Stimulated activated CD4-positive, alpha-beta T cell treated with anti-CD3 and anti-CD28 coated beads, TNF-alpha, amount 100 ng/mL, for 1 hour (primary cell): ENCODE measurements at places on chromosomes 4 and X.

GRCh38 chrX:119756926-119757635 lies 1.3 kb upstream of the SOWAHD start:
- DNase-seq: no peak

GRCh38 chrX:85244450-85245211 lies 840 bp downstream of the ZNF711 start:
- no peak for DNase-seq

DNA sequence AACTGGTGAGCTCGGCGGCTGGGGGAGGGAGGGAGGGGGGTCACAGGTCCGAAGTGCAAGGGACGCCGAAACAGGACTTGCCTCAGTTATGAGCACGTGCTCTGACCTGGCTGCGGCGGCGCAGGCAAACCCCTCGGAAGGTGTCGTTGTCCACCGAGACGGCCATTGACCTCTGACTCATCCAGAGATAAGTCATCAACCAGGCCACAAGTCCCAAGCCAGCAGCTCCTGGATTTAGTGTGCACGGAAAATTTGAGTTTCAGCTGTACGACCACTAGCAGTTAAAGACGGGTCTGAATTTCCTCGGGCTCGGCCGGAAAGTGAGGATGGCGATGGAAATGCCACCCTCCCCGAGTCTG lies 674 bp downstream of the SH3D19 start:
- DNase-seq: no peak

DNA sequence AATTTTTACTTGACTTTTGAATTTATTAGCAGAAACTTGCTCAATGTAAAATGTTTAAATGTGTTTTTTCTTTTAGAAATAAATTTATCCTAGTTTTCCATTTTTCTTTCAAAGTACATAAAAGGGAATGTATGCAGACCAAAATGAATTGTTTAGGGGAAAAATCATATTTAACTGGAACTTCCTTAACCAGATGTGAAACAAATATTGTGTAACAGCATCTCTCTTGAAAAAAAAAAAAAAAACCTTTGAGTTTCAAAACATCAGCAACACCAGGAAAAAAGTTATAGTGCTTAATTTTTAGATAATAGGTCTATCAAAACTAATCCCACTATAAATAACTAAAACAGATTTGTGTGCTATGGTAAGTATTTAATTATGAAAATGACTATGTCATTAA lies 14.5 kb upstream of the CCNA2 start:
- DNase-seq: no peak

DNA sequence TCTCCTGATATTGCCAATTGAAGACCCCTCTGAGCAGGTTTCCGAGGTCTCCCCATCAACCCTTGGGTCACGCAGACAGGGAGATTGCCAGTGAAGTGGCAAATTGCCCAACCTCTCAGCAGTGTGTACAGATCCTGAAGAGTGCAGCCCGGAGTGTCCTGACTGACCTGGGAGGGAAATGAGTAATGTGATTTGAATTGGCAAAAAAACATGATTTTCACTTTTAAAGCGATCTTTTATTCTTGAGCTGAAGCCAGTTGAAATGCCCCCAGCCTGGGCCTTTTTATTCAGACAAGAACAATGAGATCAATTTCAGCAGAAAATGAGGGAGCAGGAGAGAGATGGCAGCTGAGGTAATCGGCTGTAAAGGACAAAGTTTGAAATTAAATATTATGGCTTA lies 401.8 kb downstream of the RAPGEF2 start:
- no peak for DNase-seq

GRCh38 chr4:87054900-87055299 lies 120.1 kb downstream of the AFF1 start:
- no peak for DNase-seq

DNA sequence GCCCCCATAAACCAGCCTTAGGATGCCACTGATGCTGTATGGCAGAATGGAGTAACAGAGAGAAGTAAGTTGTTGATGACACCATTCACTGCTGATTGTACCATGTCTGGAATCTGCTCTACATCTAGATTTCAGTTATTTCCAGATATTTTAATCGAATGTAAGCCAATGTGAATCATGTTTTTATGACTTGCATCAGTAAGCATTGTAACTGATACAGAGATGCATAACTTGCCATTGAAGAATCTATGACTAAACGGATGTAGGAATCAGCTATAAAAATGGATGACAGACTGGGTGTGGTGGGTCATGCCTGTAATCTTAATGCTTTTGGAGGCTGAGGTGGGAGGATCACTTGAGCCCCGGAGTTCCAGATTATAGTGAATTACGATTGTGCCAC lies 161.0 kb upstream of the GATB start:
- no peak for DNase-seq

- no peak for DNase-seq
Measured at GRCh38 chr4:150127757-150128156, 49.5 kb downstream of the DCLK2 start.

DNA sequence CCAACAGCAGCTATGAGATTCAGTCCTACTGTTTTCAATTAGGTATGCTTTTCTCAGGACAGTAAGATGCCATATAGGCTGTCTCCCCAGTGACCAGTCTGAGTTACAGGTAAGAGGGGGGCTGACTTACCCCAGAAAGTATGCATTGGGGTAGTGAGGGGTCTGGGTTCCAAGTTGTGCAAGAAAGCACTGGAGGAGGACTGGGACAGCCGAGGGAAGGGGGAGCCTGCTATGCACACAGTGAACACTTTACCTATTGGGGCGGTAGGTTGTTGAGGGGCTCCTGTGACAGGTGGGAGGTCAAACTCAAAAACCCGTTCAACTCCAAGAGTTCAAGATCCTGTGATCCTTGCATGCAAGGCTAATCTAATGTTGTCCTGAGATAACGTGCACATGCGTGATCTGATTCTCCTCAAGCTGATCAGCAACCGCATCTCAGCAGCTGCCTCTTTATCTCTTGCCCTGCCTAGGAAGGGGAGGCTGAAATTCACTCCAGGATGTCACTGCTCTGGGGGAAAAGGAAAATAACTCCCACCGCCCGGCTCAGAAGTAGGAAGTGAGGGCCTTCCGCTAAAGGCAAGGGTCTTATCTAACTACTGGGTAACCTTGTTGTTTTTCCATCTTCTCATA lies 108.8 kb upstream of the KIT start:
- no peak for DNase-seq

- no peak for DNase-seq
Measured at GRCh38 chr4:109294006-109294405, 8.5 kb downstream of the COL25A1 start.

DNA sequence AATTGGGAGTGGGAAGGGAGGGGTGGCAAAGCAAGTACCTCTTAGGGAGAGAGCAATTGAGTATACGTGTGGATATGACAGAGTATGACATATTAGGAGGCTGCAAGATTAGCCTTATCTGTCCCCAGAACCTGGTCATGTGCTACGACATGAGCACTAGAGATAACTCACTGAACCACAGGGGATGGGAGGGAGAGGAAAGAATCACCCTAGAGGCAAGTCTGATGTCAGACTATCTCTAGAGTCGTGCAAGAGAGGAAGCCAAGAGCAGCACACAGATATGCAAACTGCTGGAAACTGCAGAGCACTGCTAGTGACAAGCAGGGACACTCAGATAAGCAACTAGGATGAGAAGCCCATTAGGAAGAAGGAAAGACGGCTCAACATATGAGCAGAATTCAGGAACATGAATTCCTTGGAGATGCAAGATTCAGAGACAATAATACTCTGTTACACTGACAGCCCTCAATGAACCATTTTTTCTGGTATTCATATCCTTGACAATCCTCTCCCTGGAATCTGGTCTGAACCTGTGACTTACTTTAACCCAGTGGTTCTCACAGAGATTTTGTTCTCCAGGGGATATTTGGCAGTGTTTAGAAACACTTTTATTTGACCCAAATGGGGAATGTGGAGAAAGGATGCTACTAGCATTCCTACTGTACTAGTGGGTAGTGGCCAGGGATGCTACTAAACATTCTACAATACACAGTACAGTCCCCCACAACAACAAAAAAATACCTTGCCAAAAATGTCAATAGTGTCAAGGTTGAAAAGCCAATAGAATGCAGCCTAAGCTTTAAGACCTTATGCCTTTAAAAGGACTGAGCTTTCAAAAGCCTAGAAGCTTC lies 84.0 kb upstream of the BMP2K start:
- DNase-seq: no peak

GRCh38 chrX:22177950-22178515 lies 94.7 kb upstream of the CBLL2 start:
- DNase-seq: no peak

DNA sequence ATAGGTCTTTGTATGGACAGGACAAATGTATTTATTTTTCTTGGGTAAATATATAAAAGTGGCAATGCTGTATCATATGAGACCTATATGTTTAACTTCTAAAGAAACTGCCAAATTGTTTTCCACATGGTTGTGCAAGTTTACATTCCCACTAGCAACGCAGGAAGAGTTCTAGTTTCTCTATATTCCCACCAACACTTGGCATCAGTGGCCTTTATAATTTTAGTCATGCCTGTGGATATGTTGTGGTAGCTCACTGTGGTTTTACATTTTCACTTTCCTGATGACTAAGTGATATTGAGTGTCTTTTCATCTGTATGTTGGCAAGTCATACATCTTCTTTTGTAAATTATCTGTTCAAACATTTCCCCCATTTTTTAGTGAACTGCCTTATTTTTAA lies 126.0 kb downstream of the EMCN start:
- DNase-seq: no peak

DNA sequence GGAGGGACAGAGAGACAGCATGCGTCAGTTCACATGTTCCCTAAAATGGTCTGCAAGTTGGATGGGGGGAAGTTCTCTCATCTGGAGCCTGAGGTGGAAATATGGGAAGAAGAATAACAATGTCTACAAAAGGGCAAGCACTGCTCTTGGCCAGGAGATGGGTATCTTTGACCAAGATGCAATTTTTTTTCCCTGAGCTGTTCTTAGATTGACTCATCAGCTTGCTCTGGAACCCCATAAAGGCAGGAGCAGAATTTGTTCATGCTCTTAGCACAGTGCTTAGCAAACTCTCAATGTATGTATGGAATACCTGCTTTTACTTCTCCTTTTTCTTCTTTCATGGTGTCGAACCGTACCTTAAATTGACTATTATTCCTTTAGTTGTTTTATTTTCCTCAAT lies 90.5 kb upstream of the ZNF827 start:
- no peak for DNase-seq

- no peak for DNase-seq
Measured at GRCh38 chr4:79330720-79331119, 4.9 kb upstream of the NAA11 start.

DNA sequence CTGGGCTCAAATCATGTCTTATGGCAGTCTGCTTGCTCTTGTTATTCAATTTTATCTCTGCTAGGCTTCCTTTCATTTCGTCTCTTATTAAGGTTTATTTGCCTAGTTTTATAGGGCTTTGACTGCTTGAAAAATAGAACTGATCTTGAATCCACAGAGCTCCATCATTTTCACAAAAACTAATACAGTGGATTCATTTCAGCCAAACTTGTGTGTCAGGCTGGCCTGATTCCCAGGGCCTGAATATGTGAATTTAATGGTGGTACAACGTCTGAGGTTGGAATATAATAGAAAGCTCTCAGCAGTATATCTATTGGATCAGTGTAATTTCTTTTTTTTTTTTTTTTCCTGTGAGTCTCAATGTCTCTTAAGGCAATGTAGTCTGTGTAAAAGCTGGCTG lies 123.3 kb downstream of the POU4F2 start:
- no peak for DNase-seq

GRCh38 chrX:12751887-12752286 lies 39.3 kb upstream of the PRPS2 start:
- no peak for DNase-seq

DNA sequence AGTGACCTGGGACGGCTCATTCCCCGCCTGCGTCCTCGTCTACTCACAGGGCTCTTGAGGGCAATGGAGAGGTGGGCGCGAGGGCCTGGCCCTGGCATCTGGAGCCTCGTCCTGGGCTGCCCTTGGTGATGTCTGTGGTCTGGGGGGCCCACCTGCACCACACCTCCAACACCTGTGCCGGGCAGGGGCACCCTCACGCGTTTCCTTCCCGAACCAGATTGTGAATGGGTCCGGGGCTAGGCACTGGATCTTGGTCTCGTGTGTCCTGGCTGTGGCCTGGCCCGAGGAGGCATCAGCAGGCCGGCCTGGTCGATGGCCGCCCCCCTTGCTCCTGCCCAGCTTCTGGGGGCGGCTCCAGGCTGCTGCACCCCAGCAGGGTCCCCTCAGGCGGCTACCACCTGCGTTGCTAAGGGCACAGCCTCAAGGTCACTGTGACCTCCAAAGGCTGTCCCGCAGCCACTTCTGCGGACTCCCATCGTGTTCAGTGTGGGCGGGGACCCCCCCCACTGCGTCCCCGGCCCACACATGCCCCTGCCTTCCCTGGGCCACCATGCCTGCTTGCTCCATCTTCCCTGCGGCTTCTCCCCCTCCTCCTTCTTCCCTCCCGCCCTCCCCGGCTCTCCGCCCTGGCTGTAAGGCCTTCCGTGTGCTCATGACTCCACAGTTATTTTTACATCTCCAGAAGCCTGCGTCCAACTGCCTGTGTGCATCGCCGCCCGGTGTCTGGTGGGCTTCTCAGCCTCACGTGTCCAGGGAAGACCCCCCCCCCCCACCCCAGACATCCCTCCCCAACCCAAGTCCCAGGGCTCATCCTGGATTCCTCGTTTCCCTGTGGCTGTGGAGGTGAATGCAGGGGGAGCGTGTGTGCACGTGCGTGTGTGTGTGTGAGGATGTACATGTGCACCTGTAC lies 3.8 kb downstream of the DOK7 start:
- no peak for DNase-seq

GRCh38 chr4:156931267-156931666 lies 40.3 kb downstream of the PDGFC start:
- DNase-seq: no peak

DNA sequence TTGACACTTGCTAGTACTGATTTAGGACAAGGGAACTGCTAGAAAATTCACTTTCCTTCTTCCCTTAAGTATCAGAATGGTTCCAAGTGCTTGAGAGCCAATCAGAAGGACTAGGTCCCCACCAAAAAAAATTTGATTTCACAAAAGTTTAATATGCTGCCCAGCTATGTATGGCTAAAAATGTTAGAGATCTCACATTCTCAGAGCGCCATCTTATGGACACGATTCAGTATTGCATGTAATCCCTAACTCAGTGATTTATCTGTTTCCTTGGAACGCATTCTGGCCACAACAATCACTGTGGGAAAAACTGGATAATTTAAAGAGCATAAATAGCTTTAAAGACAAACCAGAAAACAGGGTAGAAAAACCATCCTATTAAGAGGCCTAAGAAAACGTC lies 255.1 kb upstream of the GPC4 start:
- no peak for DNase-seq

DNA sequence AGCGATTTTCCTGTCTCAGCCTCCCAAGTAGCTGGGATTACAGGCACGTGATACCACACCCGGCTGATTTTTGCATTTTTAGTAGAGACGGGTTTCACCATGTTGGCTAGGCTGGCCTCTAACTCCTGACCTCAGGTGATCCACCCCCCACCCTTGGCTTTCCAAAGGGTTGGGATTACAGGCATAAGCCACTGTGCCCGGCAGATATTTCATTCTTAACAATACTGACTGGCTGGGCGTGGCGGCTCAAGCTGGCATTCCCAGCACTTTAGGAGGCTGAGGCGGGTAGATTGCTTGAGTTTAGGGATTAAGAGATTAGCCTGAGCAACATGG lies 1.3 kb downstream of the PQBP1 start:
- no peak for DNase-seq

GRCh38 chr4:31139767-31140166 lies 419.6 kb downstream of the PCDH7 start:
- DNase-seq: no peak

GRCh38 chr4:183300070-183300469 lies 20.0 kb downstream of the CLDN22 start:
- no peak for DNase-seq
